Stimulated activated CD4-positive, alpha-beta T cell treated with anti-CD3 and anti-CD28 coated beads, Interleukin-15, amount 100 ng/mL, for 1 hour (primary cell): ENCODE measurements at places on chromosomes 4 and X.

GRCh38 chrX:133973704-133974103 lies 11.7 kb downstream of the GPC3 start:
- DNase-seq = no peak

- DNase-seq = no peak
Observed at GRCh38 chrX:130561930-130562329, 160.1 kb downstream of the RBMX2 start.

DNA sequence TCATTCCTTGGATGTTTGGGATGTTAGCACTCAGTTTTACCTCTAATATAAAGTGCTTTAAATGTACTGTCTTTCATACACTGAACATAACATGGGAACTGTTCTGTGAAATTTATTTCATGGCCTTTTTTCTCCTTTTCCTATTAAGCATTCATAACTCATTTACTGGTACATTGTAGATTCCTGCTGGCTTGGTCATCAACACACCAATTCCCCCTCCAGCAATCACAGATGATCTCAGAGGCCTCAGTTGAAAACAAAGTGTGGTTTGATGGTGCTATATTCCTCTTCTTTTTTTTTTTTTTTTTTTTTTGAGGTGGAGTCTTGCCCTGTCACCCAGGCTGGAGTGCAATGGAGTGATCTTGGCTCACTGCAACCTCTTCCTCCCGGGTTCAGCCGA lies 61.9 kb upstream of the FAM47B start:
- DNase-seq = no peak

- no peak for DNase-seq
Observed at GRCh38 chr4:158945529-158946108, 157.3 kb upstream of the RAPGEF2 start.

- DNase-seq = no peak
Observed at GRCh38 chr4:70833675-70834074, 6.0 kb downstream of the GRSF1 start.
